ENCODE measurements at places on chromosomes 4 and X.

DNA sequence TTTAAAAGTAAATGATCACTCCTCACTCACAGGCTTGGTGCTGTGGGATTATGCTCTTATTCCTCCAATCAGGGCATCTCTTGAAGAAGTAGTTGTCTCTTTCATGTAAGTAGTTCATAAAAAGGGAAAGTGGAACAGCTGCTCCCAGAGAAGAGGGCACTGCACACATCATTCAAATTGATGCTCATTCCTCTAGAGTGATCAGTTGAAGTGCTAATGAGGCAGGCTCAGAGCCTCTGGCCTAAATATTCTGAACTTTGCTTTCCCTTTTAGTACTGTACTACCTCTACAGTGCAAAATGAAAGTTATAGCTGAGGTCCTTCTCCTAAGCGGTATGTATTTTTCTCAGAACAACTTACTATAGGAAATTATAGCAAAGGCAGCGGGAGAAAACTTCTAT lies 1453.1 kb downstream of the ARAP2 start:
- DNase-seq, result no peak

DNA sequence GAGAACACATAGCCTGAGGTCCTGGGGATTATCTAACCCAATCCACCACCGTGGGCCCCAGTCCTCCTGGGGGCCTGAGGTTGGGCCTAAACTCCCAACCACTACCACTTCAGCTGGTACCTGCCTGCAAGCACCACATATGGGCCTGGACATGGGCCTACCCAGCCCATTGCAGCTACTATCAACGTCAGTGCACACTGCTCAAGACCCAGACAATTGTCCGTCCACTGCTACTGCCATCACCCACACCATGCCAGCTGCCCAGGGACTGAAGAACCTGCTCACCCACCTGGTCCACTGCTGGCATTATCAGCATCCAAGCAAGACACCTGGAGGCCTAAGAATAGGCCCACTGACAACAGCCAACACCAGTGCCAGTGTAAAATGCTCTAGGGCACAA lies 88.1 kb downstream of the COL4A5 start:
- DNase-seq, result no peak

GRCh38 chrX:2658585-2659292 lies 32.4 kb upstream of the CD99 start:
- DNase-seq, result no peak

DNA sequence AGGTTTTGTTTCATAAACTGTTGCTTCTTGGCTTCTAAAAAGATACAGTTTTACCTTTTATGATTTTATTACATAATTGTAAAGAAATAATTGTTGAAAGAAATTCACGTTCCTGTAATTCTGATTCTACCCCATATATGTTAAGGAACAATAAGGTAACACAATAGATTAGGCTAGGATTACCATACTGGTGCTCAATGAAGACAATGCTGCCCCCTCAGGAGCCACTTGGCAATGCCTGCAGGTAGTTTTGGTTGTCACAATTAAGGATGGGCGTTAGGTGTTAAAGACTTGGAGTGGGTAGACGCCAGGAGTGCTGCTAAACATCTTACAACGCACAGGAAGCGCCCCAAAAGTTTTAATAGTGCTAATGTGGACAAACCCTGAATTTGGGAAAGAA lies 133.2 kb downstream of the NLGN4X start:
- no peak for DNase-seq

DNA sequence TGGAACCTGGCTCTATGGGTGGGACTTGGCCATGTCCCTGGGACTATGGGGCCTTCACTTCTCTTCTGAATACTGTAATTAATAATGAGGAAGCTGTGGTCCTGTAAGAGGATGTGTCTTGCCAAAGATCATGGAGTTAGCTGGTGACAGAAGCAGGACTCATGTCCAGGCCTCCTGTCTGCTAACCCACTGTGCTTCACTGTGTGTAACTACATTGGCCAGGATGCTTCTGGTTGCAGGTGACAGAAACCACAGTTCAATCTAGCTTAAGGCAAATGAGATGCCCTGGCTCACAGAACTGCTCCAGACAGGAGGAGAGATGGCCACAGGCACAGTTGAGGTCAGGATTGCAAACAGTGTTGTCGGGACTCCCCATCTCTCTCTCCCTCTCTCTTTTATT lies 3.1 kb downstream of the MTMR1 start:
- DNase-seq, result no peak

DNA sequence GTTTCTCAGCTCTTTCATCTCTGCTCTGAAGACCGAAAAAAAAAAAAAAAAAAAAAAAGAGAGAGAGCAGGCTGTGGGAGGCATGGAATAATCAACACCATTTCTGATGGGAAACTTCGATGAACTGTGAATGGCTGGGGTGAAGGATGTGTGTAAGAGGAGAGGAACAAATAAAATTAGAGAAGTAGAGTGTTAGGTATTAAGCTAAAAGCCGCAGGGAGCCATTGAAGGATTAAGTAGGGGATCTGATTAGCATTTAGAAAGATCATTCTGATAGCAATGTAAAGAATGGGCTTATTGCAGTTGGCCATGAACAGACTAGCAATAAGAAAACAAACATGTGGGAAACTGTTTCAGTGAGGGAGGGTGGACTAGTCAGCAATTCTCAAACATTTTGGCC lies 33.6 kb upstream of the JADE1 start:
- DNase-seq, result no peak

DNA sequence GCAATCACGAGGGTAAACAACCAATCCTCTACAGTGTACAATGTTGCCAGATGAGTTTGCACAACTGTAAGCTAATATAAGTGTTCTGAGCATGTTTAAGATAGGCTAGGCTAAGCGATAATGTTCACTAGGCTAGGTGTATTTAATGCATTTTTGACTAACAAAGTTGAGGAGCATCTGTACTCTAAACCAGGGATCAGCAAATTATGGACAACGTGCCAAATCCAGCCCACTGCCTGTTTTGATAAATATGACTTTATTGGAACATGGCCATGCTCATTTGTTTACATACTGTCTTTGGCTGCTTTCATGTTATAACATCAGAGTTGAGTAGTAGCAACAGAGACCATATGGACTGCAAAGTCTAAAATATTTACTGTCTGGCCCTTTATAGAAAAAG lies 46.3 kb upstream of the ARHGEF6 start:
- no peak for DNase-seq

- peak; percentile 48 for DNase-seq
These were observed 186.8 kb downstream of the TMA16 start for GRCh38 chr4:163681208-163681821.

- no peak for DNase-seq
These were observed 20.6 kb downstream of the ZBTB33 start for GRCh38 chrX:120271218-120271617.

DNA sequence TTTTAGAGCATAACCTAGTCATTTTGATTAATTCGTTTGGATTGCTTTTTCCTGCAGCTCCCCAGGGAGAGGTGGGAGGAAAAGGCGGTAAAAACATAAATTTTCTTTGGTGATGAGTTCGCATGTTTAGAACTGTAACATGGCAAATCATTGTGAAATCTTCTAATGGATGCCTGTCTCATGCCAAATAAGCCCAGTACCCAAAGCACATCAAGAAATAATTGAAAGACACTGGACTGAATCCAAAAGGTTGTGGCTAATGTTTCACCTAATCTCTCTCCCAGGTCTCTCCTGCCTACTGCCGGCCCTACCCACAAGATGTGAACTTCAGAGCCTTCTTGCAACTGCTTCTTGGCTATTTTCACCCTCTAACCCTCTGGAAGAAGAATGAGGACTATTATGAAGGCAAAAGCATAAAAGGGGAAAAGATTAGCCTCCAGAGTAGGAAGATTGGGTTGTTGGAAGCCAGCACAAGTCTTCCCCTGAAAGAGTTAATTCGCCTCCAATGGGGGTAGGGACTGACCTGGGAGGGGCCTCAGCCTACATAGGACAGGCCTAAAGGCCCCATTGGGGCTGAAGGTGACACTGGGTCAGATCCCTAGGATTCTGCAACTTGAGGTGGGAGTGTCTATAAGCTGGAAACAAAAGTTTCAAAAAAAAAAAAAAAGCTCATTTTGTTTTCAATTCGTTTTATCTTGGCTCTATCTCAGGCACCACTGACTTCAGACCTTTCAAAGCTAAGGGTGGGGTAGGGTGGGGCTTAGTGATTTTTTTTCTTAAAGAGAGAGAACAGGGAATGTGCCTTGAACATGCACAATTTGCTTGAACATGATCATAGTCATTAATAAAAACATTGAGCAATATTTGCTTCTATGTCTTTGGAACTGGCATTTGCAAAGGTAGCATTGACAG lies 278.6 kb upstream of the KLF3 start:
- no peak for DNase-seq

GRCh38 chrX:69431420-69431819 lies 72.7 kb upstream of the NALF2 start:
- DNase-seq, result no peak

DNA sequence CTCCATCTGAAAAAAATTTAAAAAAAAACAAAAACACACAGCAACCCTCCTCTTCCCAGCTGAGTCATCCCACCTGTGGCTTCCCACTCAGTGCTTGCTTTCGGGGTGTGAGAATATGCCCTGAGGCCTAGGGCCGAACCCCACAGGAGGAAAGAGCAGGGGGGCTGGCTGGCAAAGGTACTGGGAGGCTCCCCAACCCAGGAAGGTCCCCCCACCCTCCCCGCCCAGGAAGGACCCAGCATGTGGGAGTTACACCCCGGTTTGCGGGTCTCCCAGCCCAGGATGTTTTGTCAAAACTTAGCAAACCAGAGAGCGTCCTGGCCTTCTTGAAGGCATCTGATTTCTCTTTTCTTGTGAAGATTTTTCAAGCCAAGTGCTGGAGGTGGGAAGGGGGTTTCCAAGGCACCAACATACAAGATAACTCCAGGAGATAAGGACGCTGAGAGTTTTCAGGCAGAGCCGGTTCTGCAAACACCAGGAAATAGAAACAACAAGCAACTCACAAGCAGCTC lies 25.7 kb upstream of the CSF2RA start:
- no peak for DNase-seq

DNA sequence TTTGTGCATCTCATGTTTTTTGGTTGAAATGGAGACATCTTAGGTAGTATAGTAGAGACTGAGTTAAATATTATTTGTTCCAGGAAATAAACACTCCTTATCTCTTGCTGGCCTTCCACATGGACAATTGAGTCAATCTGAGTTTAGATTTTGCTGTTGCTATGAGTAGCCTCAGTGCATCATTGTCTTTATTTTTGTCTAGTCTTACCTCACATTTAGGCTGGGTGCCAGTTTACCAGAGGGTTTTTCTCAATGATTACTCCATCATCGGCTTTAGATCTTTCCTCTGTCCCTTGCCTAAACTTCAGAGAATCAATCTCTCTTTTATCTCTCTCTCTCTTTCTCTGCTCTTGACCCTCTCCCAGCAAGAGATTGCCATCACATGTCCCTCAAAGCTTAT lies 73.6 kb downstream of the GABRB1 start:
- DNase-seq, result no peak

- DNase-seq, result no peak
These were observed 60.6 kb downstream of the GSPT2 start for GRCh38 chrX:51803833-51804232.

GRCh38 chrX:142637206-142637605 lies 388.5 kb upstream of the SPANXN4 start:
- no peak for DNase-seq

DNA sequence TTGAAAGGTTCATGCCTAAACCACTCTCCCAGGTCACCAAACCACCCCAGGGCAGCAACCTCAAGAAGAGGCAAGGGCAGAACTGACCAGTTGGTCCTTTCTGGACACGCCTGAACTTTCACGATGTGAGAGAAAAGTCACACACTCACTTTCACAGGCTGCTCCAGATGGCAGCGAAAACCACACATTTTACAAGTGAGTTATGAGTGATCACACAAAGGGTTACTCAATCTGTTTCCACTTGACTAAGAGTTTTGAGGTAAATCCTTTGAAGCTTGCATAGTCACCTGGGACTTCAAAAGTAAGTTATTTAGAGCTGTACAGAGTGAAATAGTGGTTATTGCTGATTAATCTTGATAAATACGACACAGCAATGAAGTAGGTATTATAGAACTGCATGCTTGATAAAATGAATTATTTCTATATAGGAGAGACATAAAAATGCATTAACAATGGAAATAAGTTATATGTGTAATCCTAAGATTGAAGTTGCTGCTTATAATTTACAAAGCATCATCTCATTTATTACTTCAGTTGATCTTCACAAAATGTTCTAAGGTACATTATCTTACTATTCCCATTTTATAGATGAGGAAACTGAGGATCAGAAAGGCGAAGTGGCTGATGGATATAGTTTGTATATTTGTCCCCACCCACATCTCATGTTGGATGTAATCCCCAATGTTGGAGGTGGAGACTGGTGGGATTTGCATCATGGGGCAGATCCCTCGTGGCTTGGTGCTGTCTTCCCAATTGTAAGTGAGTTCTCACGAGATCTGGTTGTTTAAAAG lies 103.0 kb upstream of the KLF3 start:
- peak; percentile 6 for DNase-seq

DNA sequence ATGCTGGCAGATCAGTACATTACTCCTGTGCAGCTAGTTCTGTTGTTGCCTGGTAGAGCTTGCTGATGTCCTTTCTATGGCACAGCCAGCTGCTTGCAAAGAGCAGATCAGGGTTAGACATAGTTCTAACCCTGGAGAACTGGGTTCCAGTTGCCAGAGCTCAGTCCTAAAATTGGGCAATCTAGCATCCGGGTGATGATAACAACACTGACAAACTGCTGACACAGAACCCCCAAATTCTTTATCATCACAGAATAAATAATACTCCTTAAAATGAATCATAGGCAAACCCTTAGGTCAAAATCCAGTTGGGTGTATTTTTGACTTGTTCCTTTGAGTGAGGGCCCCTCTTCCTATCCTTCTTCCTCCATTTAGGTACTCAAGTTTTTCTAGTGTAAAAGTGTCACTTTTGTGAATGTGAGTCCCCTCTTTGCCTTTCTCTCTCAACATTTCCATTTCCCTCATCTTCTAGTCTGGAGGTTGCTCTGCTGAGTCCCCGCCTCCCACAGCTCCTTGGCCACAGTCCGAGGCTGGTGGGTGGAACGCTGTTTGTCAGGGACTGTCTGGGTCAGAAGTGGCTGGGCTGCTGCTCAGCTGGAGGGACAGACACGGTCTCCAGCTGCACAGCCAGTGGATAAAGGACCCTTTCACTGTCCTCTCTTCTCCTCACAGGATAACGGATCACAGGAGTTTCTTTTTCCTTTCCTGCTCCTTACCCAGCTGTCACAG lies 93.6 kb upstream of the RASGEF1B start:
- DNase-seq, result no peak

- DNase-seq, result no peak
These were observed 95.9 kb upstream of the STX18 start for GRCh38 chr4:4637710-4638109.

DNA sequence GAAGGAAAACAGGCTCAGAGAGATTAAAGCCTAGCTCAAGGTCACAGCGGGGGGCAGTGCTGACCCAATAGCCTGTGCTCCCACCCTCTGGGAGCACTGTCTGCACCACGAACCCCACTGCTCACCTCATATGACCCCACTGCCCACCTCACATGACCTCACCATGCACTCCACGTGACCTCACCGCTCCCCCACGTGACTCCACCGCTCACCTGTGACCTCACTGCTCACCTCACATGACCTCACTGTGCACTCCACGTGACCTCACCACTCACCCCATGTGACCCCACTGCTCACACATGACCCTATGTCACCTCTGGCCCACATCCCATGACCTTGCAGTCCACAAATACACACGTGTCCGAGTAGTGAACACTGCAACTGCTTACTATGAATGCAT lies 55.4 kb downstream of the ACOX3 start:
- no peak for DNase-seq

GRCh38 chr4:71275570-71275969 lies 63.2 kb upstream of the SLC4A4 start:
- DNase-seq, result no peak

- no peak for DNase-seq
These were observed 198.9 kb upstream of the PPP1R2C start for GRCh38 chrX:42976746-42977366.
